ENCODE measurements at places on chromosomes 1 and 21.

GRCh38 chr21:38725196-38726157 lies 80.3 kb upstream of the ETS2 start:
- no peak for DNase-seq

- no peak for DNase-seq
Observed at GRCh38 chr1:156692925-156693847, 12.2 kb downstream of the CRABP2 start.

DNA sequence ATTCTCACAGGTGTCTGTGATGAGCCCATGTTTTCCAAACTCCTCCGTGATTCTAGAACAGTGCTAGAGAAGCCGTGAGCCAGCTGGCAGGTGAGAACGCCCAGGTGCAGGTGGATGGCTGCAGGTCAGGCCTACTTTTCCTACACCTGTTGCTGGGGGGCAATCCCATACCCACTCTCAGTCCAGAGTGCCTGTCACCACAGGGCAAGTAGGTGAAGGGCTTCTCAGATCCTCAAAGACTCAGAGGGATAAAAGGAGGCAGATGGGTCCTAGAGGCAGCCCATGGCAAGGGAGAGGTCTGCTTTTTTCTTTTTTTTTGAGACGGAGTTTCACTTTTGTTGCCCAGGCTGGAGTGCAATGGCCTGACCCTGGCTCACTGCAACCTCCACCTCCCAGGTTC lies 50.7 kb upstream of the H6PD start:
- no peak for DNase-seq

DNA sequence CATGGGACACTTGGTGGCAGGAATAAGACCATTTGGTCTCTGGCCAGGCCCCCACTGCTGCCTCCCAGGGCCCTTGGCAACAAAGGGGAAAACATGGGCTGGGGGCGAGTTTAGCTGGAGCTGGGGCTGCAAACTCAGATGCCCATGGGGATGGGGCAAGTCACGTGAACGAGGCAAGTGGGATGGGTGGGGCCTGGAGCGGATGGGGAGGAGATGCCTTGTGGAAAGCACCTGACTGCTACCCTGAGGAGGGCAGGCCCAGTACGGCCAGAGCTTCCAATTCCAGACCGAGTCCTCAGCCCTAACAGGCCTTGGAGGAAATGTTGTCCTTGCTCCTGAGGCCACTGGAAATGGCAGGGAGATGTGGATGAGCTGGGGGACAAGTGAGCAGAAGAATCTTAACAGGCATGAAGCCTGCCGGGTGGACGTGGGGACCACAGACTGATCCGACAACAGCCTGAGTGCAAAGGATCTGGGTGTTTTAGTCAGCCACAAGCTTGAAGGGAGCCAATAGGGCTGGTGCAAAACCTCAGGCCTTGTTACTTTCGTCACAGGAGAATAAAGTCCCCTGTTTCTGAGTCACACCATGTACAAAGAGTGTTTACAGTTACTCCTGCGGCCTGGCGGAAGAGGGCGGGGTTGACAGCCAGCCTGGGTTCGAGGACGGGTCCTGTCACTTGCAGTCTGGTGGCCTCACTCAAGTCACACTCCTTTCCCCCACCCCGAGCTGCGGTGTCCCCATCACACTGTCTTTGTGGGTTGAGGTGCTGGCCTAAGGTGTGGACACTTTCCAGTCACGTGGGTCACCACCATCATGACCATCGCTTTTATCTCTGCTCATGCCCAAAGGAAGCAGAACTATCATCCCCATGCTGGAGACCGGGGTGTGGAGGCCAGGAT lies 19.1 kb downstream of the RUNX3 start:
- peak; percentile 24 for DNase-seq

DNA sequence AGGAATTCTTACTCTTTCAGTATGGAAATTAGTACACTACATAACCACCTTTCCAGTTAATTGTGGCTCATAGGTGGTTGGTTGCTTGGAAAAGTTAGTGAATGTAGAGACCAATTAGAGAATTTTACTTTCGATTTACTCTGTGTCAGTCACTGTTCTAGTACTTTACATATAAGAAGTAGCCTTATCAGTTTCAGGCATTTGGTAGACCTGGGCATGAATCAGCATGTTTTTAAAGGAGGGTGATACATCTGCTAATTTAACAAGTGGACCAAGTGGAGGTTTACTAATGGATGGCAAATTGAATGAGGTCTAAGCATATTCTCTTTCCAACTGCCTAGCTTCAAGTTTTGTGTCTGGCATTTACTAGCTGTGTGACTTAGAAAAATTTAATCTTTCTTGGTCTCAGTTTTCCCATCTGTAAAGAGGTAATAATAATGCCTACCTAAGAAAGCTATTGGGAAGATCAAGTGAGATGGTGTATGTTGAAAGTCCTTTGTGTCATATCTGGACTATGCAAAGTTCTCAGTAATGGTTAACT lies 1158.6 kb downstream of the PLA2G4A start:
- no peak for DNase-seq
